LNCaP clone FGC (cell line): ENCODE measurements at places on chromosomes 2 and 18.

- no peak for DNase-seq
Observed at GRCh38 chr2:24402242-24403097, 42.1 kb upstream of the ITSN2 start.

GRCh38 chr2:64363848-64364247 lies 90.1 kb upstream of the LGALSL start:
- DNase-seq = no peak

DNA sequence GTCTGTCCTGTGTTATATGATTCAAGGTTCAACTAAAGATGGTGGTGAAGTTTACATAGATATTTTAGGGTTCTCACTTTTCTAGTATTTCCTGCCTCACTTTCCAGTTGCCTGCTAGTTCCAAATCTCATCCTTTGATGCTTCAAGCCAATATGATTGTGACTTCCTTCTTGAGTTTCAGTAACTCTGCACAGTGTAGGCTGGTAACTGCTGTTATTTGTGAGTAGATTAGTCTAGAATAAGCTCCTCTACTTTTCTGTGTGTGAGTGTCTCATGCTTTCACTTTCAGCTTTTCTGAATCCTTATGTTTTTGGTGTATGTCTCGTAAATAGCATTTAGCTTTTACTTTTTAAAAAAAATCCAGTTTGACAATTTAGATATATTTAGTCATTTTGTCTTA lies 42.6 kb downstream of the GALNT1 start:
- no peak for DNase-seq

DNA sequence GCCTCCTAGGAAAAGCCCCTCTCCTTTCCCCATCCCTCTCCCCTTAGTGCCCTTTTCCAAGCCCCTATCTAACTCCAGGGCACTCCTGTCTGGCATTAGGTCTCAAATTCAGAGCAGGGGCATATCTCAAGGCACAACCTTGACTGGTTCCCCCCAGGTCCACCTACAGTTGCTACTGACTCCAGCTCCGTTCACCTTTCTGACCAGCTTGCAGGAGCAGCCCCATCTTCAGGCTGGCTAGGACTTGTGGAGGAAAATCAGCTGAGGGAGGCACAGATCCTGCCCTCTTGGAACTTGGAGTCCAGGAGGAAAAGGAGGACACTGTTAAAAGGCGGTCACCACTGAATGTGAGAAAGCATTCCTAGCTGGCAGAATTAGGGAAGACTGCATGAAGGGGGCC lies 152.4 kb downstream of the ZFP36L2 start:
- DNase-seq = no peak

DNA sequence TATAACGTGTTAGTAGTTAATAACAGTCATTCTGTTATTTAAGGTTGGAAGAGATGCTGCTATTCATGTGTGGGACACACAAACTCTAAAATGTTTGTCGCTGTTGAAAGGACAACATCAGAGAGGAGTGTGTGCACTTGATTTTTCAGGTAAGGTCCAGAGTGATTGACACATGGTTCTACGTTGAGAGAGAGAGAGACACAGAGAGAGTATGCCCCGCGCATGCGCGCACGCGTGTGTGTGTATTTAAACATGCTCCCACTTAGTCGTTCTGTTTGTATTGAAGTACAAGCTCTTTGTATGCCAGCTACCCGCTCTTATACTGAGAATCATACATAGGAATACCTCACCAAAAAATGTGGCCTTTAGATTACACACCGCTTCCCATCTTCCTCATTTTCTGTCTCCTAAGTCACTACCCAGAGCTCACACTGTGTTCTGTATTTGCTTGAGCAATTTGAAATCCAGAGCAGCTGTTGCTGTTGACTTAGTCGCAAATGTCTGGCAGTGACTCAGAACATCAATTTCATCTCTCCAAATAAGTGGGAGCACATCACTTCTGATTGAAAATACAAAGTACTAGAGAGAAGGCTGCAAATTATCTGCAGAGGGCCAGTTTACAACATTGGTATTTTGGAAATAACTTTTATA lies 148.1 kb downstream of the EML6 start:
- no peak for DNase-seq

DNA sequence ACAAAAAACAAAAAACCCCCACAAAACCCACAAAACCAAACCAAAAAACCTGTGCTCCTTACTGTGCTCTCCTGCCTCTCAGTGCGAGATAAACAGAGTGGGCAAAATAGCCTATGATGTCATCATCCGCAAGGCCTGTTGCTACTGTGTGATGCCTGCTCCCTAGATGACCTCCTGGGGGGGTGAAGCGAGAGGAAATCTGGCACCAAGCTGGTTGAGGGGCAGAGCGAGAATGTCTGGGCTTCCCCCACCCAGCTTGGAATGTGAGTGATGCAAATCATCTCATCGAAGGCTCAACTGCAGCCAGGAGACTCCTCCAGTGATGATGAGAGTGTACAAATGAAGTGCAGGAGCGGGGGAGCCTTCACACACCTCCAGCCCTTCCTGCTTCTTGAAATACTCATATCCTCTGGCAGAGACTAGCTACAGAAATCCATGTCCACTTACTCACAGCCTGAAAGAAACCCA lies 57.7 kb upstream of the MAP4K3 start:
- DNase-seq = no peak

- DNase-seq = no peak
Observed at GRCh38 chr2:62391696-62392095, 114.3 kb downstream of the TMEM17 start.

GRCh38 chr2:40436093-40436475 lies 15.8 kb downstream of the SLC8A1 start:
- DNase-seq = no peak

DNA sequence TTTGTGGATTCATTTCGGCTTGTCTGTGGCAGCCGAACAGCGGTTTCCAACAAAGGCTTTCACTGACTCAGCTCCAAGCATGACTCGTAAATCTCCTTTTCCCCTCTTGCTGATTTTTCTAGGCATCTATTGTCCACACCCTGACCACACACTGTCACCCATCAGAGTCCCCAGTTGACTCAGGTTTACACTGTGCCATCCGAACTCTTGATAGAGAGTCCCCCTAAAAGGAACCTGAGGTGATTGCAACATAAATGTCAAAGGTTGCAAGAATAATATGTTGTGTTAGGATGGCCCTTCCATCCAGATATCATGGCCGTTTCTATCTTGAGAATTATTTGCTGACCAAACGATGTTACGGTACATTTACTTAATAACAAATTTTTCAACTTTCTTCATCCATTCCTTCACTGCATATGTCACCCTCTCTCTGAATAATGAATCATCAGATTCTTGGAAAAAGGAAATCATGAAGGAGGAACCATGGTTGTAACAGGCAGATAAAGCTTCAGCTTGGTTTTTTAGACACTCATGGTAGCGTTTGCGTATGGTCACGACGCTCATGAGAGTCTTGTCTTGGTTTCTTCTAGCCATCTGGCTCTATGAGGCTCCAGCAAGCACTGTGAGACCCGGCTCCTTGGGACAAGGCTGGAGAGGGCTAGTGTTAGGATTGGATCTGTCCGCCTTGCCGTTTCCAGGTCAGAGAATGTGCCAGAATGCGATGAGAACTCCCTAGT lies 72.1 kb downstream of the NPAS2 start:
- DNase-seq = no peak

GRCh38 chr18:48640566-48641270 lies 101.9 kb downstream of the CTIF start:
- DNase-seq = no peak

DNA sequence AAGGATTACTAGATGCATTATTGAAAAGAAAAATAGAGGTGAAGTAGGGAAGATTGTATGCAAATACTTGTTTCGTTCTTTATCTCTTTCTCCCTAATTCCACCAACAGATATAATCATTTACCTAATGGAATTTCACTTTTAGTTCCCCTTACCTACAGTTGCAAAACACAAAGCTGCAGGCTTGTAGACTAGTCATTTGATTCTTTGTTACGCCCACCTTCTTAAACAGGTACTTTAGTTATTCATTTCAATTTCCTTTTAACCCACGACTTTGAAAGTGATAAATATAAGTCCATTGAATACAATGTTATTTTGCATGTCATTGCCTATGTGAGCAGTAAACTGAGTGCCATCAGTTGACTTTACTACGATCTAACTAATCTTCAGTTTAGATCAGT lies 3.9 kb upstream of the HRH4 start:
- no peak for DNase-seq

GRCh38 chr18:44065206-44065605 lies 615.5 kb upstream of the SETBP1 start:
- DNase-seq = no peak

- no peak for DNase-seq
Observed at GRCh38 chr2:150192701-150193100, 294.8 kb downstream of the RND3 start.

DNA sequence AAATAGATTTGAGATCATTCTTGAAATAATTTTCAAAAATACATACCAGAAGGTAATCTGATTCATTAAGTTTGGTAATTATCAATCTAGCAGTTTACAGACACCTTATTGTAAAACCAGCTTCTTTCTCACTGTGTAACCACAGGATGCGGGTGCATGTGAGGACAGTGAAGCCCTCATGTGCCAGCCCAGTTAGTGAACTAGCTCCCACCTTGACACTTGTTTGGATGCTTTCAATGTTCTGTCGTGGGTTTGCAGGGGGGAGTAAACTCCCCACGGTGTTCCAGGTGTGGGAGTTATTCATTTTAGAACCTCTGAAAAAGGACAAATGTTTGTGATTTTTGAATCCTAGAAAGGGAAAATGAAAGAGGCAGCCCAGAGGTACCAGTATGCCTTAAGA lies 59.0 kb downstream of the WDSUB1 start:
- no peak for DNase-seq

DNA sequence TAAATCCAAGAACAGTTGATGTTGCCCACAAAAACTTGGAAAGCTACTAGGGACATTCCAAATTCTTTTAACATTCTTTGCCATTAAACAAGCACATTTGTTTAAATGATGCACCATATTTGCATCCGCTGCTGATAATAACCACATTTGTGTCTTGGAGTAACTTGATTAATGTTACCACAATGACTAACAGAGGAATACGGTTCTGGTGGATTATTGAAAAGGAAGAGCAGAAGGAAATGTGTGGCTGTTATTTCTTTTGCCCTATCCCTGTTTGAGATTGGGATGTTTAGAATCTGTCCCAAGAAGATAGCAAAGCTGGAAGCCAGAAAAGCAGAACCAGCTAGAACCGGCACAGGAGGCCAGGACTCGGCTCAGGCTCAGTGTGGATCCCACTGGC lies 39.2 kb upstream of the RASGRP3 start:
- no peak for DNase-seq
